ENCODE measurements at places on chromosomes 7 and 10.

GRCh38 chr7:155418304-155418703 lies 39.6 kb upstream of the EN2 start:
- DNase-seq: no peak

DNA sequence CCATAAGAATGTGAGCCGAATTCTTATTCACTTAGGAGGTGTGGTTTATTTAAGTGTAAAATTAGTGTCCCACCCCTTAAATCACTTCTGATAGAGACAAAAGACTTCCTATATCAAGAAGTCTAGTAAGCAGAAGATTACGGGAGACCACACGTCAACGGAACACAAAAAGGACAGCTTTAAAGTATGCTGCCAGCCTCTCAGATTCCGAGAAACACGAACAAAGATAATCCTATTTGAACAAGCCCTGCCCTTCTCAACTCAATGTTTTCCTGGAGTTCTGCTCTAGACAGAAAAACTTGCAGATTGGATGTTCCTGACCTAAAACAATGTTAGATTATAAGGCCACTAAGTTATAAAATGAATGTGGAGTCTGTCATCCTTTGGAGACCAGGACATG lies 4.9 kb upstream of the MCU start:
- DNase-seq: no peak

GRCh38 chr10:89894051-89894450 lies 192.7 kb downstream of the KIF20B start:
- no peak for DNase-seq

DNA sequence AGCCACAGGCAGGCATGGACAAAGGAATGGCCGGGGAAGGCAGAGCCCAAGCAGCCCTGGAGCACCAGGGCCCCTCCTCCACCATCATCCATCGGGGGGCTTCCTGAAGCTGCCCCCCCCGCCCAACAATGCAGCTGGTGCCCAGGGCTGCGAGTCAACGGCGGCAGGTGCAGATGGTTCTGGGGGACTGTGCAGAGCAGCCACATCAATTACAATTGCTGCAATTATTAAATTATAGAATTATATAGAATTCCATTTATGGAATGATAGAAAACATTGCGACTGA lies 28.3 kb downstream of the EBF3 start:
- no peak for DNase-seq

DNA sequence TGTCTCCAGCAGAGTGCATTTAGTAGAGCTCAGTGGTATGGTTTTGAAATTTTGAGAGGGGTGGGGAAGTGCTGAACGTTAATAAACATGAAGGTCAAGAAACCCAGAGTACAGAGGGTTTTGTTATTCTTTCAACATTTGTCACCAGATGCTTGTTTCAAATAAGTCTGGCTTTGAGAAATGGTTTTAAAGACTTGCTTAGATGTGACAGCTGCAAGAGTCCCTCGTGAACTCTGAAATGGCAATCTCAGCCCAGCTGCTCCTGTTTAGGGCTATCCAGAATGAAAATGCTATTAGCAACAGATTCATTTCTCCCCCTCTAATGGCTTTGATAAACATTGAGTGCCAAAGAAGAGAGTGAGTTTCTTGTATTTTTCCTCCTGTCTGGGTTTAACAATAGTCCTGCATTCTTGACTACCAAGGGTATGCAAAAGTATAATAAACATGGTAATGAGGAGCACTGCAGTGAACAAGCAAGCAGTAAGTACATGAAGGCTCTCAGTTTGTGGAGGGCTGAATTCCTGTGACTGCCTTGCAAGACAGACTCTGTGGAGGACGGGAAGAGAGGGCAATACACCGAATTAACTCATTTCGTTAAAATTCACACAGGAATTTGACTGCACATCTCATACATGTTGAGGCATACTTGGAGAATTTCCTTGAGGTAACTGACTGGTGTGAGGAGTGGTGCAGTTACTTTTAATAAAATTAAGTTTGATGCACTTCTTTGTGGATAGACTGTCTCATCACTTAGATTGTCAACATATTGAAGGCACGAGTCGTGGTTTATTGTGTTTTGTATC lies 490.9 kb downstream of the REEP3 start:
- DNase-seq: no peak

DNA sequence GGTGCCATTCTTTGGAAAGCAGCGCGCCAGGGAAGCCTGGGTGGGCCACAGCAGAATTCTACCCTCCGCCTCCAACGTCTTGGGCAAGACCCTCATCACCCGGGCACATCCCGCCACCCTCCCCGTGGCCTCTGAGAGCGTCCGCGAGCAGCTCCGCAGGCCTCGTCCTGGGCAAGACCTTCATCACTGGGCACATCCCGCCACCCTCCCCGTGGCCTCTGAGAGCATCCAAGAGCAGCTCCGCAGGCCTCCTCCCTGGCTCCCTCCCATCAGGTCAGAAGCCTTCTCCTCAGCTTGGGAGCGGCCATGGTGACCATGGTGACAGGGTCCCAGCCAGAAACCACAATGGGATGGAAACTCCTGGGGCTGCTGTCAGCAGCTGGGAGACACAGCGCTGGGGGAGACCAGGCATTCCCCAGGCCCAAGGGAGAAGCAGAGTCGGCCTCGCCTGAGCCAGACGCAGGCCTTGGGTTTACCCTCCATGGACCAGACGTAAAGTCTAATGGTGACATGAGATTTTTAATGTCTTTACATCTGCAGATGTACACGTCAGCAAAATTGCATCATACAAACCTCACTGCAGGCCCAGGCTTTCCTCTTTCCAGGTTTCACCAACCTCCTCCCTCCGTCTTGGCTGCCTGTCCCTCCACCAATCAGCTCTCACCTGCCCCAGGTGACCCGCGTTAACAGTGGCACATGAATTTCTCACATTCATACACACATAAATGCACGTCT lies 55.1 kb upstream of the PPP2R2D start:
- no peak for DNase-seq

- DNase-seq: no peak
These were observed 451.1 kb downstream of the SH2D4B start for GRCh38 chr10:80988755-80989154.

- DNase-seq: no peak
These were observed 47.1 kb upstream of the DYNC1I1 start for GRCh38 chr7:95725205-95725604.

DNA sequence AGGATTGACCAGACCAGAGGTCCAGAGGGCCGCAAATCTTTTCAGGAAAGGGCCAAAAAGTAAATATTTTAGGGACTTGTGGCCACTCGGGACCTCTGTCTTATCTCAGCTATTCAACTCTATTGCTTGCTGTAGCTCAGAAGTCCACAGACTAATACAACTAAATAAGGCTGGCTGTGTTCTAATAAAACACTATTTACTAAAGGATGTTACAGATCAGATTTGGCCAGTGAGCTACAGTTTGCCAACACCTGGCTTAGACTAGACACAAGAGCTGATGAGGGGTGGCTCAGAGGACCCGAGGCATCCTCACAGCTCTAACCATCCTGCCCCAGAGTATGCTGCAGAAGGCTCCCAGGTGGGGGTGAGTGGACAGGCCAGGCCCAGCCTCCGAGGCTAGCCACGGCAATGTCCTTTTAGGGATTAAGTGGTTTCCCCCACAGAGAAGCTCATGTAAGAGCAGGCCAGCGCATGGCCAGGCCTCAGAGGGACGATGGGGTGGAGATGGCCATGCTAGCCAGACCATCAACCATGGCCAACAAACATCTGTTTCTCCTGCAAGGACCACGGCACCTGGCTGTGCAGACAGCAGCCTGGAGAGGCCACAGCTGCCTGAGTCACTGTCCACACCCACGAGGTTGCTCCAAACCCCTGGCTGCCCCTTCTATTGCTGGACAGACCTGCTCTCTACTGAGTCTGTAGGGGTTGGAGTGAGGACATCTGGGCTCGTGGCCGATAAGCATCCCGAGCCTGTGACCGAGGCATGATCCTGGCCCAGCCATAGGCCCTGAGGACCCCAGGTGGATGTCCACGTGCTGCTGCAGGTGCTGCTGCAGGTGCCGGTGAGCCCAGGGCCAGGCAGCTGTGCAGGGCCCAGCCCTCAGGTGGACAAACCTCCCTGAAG lies 76.5 kb downstream of the AFAP1L2 start:
- no peak for DNase-seq

GRCh38 chr10:17872191-17873091 lies 63.3 kb downstream of the MRC1 start:
- no peak for DNase-seq

GRCh38 chr7:125396466-125397151 lies 467.0 kb upstream of the POT1 start:
- no peak for DNase-seq

GRCh38 chr10:10527861-10528562 lies 489.7 kb upstream of the CELF2 start:
- DNase-seq: no peak

DNA sequence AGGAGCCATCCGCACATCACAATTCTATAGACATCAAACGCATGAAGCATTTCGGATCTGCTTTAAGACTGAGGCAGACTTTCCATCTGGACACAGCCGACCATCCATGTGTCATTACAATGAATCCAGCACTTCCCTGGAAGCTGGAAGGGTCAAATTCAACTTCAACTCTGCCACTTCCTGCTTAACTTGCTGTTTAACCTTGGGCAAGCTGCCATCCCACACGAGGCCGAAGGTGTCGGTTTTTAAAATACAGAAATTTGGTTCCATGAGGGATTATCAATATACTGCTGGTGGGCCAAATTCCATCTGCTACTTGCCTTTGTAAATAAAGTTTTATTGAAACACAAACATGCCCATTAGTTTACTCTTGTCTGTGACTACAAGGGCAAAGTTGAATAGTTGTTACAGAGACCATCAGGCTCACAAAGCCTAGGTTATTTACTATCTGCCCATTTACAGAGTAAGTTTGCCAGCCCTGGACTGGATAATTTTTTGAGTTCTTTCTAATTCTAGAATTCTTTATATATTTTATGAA lies 134.6 kb downstream of the FAM204A start:
- no peak for DNase-seq

GRCh38 chr7:83267141-83267631 lies 104.5 kb upstream of the PCLO start:
- no peak for DNase-seq

DNA sequence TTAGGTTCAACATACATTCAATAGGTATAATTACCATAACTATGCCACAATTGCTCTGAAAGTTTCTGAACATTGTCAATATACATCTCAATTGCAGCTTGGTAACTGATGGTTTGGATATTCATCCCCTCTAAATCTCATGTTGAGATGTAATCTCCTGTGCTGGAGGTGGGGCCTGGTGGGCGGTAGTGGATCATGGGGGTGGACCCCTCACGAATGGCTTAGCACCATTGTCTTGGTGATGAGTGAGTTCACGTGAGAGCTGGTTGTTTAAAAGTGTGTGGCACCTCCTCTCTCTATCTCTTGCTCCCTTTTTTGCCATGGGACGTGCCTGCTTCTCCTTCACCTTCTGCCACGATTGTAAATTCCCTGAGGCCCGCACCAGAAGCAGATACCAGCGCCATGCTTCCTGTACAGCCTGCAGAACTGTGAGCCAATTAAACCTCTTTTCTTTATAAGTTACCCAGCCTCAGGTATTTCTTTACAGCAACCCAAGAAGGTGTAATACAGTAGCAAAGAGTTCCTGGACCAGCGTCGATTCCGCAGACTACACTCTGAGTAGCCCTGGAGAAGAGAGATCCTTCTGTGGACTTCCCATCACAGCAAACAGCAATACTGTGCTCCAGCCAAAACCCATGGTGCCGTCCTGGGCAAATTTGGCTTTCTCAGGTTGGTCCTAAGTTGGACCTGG lies 83.8 kb upstream of the GRB10 start:
- DNase-seq: no peak

DNA sequence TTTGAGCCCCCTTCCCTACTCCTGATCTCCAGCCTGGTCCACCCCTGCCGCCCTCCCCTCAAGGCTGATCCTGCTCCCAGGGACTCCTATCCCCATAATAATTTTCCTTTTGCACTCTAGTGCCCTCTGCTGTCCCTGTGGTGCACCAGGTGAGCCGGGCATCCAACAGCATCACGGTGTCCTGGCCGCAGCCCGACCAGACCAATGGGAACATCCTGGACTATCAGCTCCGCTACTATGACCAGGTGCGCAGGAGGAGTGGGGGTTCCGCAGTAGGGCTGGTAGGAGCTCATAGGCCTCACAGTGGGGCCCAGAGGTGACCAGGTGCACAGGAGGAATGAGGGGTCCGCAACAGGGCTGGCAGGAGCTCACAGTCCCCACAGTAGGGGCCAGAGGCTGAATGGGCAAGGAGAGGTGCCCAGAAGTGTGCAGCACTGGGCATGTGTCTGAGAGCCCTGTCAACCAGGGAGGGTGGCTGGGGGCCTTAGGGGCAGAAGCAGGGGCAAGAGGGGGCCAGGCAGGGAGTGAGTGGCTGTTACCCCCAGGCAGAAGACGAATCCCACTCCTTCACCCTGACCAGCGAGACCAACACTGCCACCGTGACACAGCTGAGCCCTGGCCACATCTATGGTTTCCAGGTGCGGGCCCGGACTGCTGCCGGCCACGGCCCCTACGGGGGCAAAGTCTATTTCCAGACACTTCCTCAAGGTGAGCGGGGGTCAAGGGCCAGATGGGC lies 11.7 kb downstream of the EPHB6 start:
- DNase-seq: no peak

DNA sequence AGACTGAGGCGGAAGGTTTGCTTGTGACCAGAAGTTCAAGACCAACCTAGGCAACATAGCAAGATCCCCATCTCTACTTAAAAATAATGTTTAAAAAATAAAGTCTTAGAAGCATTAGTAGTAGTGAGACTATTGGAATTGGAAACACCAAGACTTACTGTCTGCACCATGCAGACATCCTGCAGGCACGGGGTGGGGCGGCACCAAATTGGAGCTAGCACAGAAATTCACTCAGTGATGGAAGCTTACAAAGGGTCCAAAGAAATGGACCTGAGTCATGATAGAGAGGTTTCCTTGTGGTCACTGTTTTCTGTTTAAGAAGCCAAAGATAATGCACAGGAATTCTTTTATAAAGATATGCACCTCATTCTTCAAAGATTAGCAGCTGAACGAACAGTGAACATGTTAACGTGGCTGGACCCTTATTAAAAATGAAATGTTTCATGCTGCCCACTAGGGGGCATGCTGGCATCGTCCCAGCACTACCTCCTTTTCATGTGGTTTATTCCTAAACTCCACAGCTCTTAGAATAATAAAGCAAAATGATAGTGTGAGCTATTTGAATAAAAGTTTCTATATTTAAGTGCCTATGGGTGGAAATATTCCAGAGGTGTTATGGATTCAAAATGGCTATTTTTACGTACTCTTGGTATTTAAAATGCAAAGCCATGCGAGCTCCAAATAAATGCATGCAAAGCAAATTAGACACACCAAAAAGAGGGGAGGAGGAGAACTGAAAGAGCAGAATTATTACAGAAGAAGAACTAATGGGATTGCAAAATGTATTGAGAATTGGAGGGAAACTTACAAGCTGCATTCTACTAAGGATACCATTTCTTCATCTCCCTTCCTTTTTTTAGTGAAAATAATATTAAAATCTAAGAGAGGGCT lies 28.6 kb downstream of the PDSS1 start:
- DNase-seq: peak; percentile 41

DNA sequence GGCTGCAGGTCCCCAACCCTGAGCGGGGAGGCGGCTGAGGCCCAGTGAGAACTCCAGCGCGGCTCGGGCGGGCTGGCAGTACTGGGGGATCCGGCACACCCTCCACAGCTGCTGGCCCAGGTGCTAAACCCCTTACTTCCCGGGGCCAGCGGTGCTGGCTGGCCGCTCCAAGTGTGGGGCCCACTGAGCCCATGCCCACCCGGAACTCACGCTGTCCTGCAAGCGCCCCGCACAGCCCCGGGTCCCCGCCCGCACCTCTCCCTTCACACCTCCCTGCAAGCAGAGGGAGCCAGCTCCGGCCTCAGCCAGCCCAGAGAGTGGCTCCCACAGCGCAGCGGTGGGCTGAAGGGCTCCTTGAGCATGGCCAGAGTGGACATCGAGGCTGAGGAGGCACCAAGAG lies 25.0 kb downstream of the RNF133 start:
- no peak for DNase-seq

Data from activated CD4-positive, alpha-beta T cell treated with anti-CD3 and anti-CD28 coated beads, Interleukin-2, amount 50 U/mL, for 1 hour (primary cell).